ENCODE measurements at places on chromosomes 3 and 15. TPM values are rescaled to one million over a fixed set of nuclear protein-coding genes. Genes with fewer than 3 reads are reported as not detected.

The UBP1 gene
- total RNA-seq = 86.2 TPM

The C3orf20 gene
- not detected for total RNA-seq

The HYAL2 gene
- total RNA-seq = 535 TPM

The CLPX gene
- total RNA-seq = 48.4 TPM

Data from pulmonary artery endothelial cell (primary cell).